Stimulated activated CD4-positive, alpha-beta T cell treated with anti-CD3 and anti-CD28 coated beads, Interleukin-15, amount 100 ng/mL, for 48 hours (primary cell): ENCODE measurements at places on chromosomes 16 and 17.

DNA sequence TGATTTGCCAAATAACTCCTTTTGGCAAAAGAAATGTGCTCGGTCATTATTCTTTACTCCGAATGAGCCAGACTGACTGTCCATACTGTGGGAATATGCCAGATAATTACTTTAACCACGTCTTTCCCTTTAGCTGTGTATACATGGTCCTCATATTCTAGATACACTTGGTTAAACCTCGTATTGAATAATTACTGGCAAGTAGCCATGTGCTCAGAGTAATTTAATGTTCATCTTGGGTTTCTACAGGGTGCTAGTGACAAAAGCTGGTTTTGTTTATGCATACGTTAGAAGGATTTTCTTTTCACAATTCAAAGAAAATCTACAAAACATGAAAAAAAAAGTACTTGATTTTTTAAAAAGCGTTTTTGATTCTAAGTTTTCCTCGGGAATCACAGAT is 540.3 kb downstream of the KCNJ2 start:
- no peak for DNase-seq

GRCh38 chr17:13561606-13562270 is 40.0 kb downstream of the HS3ST3A1 start:
- DNase-seq, result no peak

GRCh38 chr17:50428831-50429424 is 2.9 kb downstream of the ACSF2 start:
- DNase-seq, result no peak

GRCh38 chr17:27553019-27553511 is 77.9 kb upstream of the LGALS9 start:
- no peak for DNase-seq

DNA sequence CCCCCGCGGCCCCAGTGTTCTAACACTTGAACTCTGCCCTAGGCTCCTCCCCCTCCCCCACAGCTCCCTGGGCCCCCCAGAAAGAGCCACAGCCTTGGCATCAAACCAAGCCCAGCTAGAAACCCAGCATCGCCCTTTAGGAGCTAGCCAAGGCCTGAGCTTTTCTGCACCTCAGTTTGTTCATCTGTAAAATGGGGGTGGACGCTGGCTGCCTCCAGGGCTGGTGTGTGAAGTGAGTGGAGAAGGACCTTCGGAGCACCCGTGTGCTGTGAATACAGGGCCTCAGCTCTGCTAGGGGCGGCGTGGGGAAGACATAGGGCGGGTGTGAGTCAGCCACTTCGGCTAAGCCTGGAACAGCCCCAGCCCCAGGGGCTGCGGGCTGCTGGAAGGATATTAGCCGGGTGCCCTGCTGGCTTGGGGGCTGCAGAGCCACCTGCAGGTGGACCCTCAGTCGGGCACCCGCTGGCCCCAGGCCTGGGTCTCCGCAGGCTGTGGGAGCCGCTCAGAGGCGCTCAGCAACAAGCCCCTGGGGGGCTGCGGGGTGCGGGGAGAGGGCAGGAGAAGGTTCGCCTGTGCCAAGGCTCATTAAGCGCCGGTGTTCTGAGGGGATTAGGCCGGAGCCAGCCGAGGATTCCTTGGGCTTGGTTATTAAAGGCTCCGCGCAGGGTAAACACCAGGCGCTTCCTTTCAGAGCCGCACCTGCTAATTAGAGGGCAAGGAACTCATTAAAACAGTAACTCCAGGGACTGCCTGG is 217.0 kb upstream of the CIBAR2 start:
- DNase-seq, result no peak

DNA sequence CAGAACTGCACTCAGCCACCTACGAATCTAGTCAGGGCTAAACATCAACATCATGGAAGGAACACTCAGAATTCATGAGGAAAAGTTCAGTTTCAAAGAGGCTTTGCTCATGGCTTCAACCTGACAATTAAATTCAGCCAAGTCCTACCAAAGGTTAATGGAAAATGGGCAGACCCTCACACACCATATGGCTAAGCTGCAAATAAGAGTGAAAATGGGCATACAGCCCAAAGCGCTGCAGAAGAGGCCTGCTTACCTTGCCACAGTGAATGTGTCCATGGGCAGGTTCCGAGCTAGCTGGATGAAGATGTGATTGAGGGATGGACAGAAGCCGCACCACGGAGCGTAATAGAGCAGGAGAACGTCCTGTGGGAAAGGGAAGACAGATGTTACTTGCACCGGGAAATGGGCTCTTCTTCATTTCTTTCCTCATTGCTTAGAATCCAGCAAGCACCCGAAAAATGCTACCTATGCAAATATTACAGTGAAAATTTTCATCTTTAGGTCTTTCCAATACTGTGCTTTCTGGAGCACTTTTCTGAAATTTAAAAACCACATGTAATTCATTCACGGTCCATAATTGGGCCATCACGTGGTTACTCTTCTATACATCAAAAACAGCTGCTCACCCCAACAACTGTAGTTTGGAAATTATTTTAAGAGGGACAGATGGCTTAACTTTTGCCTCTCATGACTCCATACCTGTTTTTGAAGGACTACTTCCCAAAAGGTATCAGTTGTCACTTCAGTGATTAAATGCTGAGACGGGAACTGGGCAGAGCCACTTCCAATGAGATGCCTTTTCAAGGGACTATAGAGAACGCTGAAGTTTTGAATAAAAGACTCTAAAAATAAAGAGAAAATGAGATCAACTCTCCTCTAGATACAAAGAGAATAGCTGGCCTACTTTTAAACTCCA is 19.6 kb downstream of the SNN start:
- no peak for DNase-seq

DNA sequence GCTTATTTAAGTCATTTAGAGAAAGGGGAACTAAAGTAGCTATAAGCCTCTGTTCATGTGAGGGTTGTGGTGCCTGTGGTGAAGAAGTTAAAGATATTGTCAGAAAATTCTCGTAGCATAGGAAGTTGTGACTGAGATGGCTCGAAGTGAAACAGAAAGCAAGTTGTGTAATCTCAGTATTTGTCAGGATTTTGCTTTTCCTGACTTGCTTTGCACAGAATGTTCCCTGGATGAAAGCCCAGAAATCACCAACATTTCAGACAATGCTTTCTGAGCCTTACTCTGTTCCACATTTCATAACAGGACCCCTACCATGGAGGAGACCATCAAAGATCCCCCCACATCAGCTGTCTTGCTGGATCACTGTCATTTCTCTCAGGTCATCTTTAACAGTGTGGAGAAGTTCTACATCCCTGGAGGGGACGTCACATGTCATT is 10.6 kb downstream of the CALCOCO2 start:
- DNase-seq, result no peak

GRCh38 chr16:56191156-56191815 is at the start of gene GNAO1:
Gene GNAO1 (plus strand): TSS chr16:56191489. CDS start chr16:56192236, 747 bp downstream.
- peak; percentile 36 for DNase-seq

GRCh38 chr16:58129097-58129936 is at the start of gene CFAP20:
Gene CFAP20 (minus strand): TSS chr16:58129381. CDS start chr16:58129115, 266 bp downstream.
- peak; percentile 96 for DNase-seq

GRCh38 chr17:27577121-27577761 is 53.7 kb upstream of the LGALS9 start:
- DNase-seq, result no peak

GRCh38 chr16:64409783-64410210 is 712.1 kb downstream of the CDH11 start:
- DNase-seq, result no peak

GRCh38 chr17:64335486-64335885 is 55.2 kb downstream of the PECAM1 start:
- DNase-seq, result no peak

- DNase-seq, result no peak
Measured at GRCh38 chr17:82064433-82065192, 991 bp downstream of the DUS1L start.

GRCh38 chr17:61139219-61139618 is 260.4 kb upstream of the TBX2 start:
- DNase-seq, result peak; percentile 14

DNA sequence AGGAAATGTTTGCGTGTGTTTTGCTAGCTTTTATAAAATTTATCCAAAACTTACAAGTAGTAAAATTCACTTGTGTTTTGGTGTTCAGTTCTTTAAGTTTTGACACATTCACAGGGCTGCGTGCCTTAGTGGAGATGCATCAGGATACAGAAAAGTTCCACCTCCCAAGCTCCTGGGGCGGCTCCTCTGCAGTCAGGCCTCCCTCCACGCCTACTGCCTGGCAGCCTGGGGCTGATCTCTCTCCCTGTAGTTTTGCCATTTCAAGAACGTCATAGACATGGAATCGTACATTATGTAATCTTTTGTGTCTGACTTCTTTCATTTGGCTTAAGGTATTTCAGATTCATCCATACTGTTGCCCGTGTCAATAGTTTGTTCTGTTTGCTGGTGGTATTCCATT is 27.2 kb upstream of the IRF8 start:
- DNase-seq, result no peak

- DNase-seq, result no peak
Measured at GRCh38 chr17:39962642-39963220, at the start of gene GSDMA. Gene GSDMA (plus strand): TSS chr17:39963004. CDS start chr17:39965688, 2,684 bp downstream.

DNA sequence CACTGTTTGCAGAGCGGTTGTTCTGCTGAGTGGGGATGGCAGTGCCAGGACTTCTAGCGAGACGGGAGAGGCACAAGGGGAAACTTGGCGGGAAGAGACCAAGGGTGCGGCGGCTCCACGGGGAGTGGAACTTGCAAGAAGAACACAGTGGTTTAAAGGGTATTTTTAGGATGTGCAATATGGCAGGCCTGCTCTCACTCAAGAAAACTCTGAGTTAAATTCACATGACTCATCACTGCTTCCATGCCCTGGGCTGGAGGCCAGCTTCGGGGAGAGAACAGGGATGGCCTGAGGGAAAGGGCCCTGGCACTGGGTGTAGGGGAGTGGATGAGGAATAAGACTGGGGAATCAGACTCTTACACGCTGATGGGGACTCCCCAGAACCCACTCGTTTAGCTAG is 13.3 kb upstream of the CD300LD start:
- DNase-seq, result no peak

- no peak for DNase-seq
Measured at GRCh38 chr17:17035490-17035889, 6.8 kb upstream of the MPRIP start.

GRCh38 chr17:6474906-6475305 is 30.7 kb downstream of the PIMREG start:
- DNase-seq, result no peak

DNA sequence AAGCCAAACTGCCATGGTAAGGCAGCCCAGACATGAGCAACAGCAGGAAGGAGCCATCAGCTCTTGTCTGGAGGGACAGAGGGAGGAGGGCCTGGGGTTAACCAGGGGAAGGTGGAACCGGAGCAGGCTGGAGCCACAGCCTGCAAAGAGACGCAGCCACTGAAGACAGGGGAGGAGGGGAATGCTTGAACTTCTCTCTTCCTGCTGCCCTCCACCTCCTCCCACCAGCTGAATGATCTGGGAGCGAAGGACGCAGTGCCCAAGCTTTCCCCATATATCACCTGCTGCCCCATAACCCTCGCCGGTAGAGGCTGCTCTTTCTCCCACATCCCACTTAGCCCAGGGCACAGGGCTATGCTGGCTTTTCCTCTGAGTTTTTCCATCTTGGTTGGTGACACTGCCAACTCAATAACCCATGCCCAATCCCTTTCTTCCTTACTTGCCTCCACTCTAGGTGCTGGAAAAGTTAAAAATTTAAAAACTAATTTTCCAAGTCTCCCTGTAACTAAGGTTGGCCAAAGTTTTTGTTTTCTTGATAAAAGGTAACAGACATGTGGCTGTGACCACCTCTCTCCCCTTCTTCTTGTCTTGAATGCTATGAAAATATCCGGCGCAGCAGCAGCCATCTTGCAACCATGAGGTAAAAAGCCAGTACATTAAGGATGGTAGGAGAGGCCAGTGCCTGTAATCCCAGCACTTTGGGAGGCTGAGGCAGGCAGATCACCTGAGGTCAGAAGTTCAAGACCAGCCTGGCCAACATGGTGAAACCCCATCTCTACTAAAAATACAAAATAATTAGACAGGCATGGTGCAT is 21.8 kb upstream of the CACNG4 start:
- DNase-seq, result no peak

DNA sequence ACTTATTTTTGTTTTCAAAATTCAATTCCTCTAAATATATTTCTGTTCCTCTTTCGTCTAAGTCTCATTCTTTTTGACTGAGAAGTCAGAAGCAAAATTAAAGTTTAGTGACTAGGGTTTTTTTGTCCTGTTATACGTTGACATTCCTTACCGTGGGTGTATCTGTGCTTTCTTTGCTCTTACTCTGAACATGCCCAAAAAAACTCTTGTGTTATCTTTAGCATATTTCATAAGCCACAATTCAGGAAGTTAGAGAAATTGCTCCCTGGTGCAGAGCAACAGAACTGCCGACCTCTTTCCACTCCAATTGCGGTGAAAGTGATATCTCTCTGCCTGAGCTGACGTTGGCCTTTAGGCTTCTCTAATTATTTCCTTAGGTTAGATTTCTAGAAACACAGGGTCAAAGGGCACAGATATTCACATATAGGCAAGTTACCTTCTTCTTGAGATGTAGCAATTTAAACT is 65.7 kb downstream of the CENPV start:
- DNase-seq, result no peak

DNA sequence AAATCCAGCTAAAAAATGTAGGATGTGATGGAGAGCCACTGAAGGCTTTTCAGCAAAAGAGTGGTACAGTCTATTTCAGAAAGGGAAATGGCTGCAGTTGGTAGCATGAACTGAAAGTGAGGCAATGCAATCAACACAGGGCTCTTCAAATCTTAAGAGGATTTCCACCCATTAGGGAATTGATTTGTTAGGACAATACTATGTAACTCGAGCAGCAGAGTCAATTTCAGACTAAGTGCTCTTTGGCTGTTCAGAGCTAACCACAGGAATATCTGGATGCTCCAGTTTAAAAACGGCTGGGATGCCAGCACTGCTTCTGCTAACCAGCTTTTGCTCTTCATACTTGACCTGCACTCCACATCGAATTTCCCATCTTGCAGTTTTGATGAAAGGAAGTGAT is 24.6 kb downstream of the CACNG1 start:
- no peak for DNase-seq

DNA sequence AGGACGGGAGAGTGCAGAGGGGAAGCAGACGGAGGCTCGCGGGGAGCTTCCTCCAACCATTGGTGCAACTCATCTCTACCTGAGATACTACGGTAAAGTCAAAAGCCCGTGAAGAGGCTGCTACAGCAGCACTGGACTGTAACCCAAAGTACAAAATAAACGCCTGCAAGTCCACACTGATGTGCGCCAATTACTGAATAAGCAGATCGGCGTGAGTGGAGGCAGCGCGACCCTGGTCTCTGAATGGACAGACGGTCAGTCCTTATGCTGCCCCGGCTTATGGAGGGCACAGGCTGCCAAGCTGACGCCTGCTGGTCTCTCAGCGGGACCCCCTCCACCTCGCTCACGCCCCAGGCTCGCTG is 58.5 kb downstream of the LMF1 start:
- DNase-seq, result no peak

DNA sequence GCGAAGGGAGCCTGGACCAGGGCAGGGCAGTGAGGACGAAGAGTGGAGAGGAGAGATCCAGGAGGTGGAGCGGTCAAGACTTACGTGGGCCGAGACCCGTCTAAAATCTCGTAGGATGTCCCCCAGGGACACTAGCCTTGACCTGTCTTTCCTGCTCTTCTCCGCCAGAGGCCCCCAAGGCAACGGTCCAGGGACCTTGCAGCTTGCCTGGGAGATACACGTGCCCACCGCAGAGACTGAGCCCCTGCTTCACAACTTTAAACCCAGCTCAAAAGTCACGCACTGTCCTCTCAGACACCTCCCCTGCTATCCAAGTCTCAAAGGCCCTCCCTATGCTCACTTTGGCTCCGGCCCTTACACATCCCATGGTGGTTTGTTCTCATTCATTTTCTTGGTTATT is 9.4 kb downstream of the TIGD7 start:
- no peak for DNase-seq

- no peak for DNase-seq
Measured at GRCh38 chr17:37392024-37392590, 14.5 kb downstream of the ACACA start.

- DNase-seq, result no peak
Measured at GRCh38 chr17:59151591-59151990, 3.4 kb downstream of the SKA2 start.
